ENCODE measurements at places on chromosomes 11 and 22.

DNA sequence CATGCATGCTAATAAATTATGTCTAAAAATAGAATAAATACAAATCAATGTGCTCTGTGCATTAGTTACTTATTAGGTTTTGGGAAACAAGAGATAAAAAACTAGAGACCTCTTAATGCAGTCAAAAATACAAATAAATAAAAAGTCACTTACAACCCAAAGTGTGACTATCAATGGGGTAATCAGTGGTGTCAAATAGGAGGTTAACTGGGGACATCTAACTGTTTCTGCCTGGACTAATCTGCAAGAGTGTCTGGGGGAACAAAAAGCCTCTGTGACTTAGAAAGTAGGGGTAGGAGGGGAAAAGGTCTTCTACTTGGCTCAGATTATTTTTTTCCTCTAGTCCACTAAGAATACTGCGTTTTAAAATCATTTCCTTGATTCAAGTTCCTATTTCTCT lies 810 bp upstream of the HBB start:
- DNase-seq = no peak

DNA sequence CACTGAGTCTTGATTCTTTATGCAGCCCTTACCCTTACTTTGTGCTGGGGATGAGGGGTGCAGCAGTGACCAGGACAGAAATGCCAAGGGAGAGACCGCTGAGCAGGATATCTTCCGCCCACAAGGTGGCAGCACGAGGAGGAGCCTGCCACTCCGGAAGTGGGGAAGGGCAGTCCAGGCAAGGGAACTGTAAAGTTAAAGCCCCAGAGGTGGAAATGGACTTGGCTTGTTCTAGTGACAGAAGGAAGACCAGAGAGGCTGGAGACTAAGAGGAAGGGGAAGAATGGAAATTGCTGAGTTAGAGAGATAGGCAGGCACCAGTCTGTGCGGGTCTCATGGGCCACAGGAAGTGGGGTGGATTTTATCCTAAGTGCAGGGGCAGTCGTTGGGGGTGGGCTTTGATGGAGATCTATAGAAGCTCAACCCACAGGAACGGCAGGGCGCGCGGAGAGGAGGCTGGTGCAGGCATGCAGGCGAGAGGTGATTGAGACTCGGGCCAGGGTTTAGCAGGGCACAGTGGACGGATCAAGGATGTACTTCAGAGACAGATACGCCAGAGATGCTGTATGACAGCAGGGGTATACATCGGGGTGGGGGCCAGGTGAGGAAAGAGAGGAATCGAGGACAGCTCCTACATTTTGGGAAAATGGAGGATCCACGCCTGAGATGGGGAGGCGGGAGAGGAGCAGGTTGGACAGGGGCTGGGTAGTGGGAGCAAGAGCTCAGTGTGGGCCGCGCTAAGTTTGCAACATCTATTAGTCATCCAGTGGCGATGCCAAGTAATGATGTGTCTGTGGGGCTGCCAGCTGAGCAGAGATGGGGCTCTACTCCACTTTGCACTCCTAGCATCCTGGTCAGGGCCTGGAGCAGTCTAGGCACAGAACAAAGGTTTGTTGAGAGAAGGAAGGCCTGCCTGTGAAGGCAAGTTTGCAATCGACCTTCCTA lies 3.3 kb upstream of the GRK2 start:
- DNase-seq = peak; percentile 81

DNA sequence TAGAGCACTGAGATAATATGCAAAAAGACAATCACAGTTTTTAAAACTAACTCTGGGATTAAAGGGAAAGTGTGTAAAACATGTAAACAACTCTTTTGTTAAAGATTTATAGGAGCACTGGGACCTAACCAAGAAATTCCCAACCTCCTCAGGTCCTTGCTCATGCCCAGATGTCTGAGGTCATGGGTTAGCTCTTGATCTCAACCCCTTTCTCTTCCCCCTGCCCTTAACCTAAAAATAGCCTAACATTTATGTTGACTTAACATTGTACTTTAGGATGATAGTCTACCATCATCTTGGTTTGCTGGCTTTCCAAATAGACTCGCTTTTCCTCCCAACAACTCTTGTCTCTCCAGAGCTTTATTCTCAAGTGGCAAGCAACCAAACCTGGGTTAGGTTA lies 258.2 kb upstream of the FAT3 start:
- no peak for DNase-seq

DNA sequence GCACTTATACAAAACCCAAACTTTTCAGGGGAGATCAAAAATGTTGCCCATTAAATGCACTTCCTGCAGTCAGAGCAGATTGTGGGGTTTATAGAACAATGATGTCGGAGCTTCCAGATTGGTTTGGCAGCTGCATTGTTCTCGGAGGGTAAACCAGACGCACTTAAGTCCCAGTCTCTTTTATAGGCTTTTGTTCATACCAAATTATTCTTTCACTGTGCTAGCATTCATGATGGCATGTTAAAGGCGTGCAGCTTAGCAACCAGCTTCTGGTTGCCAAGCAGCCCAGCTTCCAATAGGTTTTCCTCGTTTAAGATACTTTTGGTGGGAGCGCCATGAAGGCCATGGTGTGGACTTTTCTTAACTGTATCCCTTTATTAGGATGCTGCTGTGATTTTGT lies 40.9 kb downstream of the ZC3H12C start:
- DNase-seq = no peak

- no peak for DNase-seq
These were observed 24.4 kb upstream of the FSHB start for GRCh38 chr11:30206249-30206996.
